ENCODE measurements at places on chromosomes 1 and 21. TPM values are rescaled to one million over a fixed set of nuclear protein-coding genes. Genes with fewer than 3 reads are reported as not detected.

SPRR2G gene
- not detected for total RNA-seq

GRCh38 chr1:228405979-228406228 lies 731 bp downstream of the TRIM11 start:
- DNase-seq = no peak

- no peak for DNase-seq
Observed at GRCh38 chr1:184940694-184941409, 33.5 kb downstream of the NIBAN1 start.

DNA sequence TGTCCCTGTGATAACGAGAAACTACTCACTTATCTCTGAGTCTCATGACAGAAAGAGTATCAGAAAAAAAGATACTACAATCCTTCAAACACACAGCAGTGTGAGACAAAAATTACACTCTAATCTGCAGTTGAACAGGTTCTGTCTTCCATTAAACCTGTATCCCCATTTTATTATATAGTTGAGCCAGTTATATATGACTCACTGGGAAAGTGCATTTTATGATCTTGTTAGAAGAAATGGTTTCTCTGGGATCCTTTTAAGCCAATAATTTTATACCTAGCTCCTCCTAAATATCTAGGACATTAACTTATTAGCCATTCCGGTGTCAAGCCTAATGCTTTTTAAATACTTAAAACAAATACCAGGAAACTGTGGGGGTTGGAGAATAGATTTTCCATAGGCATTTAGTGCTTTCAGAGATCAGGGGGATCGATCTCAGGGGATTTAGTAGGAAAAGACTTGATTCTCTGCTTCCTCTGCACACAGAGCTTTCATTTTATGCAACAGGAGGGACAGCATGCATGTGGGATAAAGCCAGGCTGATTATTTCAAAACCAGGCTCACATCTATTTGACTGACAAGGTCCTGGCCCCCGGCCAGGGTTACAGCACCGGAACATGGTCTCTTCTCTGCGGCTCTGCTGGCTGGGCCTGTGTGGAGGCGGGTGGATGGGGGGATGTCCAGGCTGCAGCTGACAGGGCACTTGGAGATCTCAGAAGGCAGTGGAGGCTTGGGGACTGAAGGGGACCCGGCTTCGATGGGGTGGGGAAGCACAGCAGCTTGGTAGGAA lies 310.6 kb downstream of the DISC1 start:
- no peak for DNase-seq

LAD1 gene
- total RNA-seq = 0.06 TPM

GBP6 gene
- 0.11 TPM for total RNA-seq

DNA sequence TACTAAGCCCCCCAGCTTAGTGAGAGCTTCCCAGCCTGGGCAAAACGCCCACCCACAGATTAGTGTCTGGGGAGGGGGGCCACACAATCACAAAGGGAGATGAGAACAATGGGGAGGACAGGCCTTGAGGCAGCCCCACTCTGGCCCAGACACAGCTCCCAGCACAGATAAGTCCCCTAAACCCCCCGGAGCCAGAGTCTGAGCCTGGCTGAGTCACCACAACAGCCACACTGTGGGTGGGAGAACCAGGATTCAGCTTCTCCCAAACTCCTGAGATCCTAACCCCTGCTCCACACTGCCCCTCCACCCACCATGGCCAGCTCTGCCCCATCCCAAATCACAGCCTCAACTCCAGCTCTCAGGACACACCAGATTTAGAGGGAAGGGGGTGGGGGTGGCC lies 4.2 kb downstream of the NECTIN4 start:
- peak; percentile 67 for DNase-seq

GRCh38 chr1:216005916-216006315 lies 417.3 kb downstream of the USH2A start:
- DNase-seq = peak; percentile 14

MARK1 gene
- total RNA-seq = 6.6 TPM

DNA sequence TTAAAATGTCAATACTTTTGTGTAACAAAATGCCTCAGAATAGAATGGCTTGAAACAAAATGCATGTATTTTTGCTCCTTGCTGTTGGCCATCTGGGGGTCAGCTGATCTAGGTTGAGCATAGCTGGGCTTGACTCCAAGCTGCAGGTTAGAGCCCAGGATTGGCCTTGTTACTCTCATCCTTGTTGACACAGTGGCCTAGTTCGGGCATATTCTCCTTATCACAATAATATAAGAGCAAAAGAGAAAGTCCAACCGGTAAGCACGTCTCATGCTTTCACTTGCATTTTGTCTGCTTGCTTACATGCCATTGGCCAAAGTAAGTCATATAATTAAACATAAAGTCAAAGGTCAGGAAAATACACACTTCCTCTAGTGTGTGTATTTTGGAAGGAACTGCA lies 456.2 kb downstream of the KCNT2 start:
- no peak for DNase-seq

FCRL2 gene
- not detected for total RNA-seq

DNA sequence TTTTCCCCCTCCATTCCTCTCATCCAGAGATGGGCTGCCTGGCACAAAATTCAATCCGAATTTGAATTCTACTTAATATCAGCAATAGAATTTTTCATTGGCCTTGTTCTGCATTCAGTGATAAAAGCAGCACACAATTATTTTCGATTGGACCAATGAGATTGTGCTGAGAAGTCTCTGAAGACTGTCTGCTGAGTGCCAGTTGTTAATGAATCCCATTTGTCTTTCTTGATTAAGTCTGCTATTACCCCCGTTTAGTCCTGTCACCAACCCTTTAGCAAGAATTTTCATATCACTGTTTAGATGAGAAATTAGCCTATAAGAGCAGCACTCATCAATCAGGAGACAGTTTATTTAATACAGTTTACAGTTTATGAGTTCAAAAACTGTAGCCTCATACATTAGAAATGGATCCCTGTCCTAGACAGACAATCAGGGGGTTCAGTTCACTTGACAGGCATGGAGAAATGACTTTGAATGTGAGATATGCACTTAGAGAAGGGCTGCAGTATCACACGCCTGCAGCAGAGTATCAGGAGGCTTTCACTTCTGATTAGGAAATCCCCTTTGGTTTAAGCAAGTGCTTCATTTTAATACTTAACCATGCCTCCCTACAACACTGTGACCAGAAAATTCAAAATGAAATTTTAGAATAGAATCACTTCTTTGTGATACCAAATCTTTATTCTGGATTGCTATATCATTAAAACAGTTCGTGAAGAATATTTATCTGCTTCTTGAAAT lies 304.7 kb upstream of the PTBP2 start:
- peak; percentile 26 for DNase-seq

TCHHL1 gene
- not detected for total RNA-seq

F11R gene
- total RNA-seq = 18.5 TPM

GRCh38 chr21:31008355-31008754 lies 29.9 kb downstream of the KRTAP19-8 start:
- peak; percentile 37 for DNase-seq

DNA sequence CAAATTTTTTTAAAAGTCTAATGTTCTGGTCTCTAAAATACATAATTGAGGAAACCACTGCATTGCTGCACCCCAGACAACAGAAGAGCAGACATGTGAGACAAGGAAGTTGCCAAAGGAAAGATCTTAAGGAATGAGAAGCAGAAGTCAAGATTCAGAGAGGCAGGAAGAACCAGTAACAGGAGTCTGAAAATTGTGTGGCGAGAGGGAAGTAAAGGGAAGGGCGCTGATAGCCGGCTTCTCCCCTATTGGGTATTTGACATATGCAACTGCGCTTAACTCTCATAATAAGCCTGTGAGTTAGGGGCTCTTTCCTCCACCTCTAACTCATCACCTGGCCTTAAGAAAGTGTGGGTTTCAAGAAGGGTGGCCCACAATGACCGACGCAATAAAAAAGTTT lies 21.9 kb upstream of the KIF14 start:
- no peak for DNase-seq

DNA sequence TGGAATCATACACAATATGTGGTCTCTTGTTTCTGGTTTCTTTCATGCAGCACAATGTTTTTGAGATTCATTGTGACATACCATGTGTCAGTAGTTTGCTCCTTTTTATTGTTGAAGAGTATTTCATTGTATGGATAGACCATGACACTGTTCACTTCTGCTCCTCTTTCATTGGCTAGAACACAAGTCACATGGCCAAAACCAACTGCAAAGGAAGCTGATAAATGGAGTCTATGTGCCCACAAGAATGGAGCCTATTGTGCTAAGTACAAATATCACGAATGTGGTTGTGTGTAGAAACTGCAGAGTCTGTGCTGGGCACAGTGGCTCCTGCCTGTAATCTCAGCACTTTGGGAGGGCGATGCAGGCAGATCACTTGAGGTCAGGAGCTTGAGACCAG lies 28.6 kb upstream of the FNBP1L start:
- no peak for DNase-seq

DNA sequence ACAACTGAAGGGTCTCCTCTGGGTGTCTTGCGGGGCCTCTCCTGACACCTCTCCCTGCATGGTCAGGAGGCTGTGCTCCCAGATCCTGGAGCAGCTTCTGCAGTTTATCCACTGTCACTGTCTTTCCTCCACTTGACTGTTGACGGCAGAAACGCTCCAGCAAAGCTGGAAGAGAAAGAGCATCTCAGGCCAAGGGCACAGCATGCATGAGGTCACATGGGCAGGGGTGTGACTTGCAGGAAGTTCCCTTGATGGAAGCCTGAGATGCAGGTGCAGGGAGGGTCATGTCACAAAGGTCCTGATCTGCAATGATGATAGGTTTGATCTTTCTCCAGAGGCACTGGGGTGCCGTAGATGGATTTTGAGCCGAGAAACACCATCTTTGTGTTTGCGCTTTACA lies 23.3 kb downstream of the SLC44A3 start:
- DNase-seq = no peak

- no peak for DNase-seq
Observed at GRCh38 chr1:48229317-48229716, 6.8 kb downstream of the SLC5A9 start.

GRCh38 chr1:86583593-86583992 lies 36.7 kb downstream of the CLCA4 start:
- no peak for DNase-seq

UCK2 gene
- total RNA-seq = 95.0 TPM

TMEM269 gene
- not detected for total RNA-seq

- DNase-seq = peak; percentile 43
Observed at GRCh38 chr1:30758785-30759380, 1.3 kb upstream of the LAPTM5 start.

HSD3B1 gene
- not detected for total RNA-seq

S100A1 gene
- total RNA-seq = not detected

GRCh38 chr1:59436637-59437036 lies 139.7 kb downstream of the FGGY start:
- DNase-seq = no peak

DNA sequence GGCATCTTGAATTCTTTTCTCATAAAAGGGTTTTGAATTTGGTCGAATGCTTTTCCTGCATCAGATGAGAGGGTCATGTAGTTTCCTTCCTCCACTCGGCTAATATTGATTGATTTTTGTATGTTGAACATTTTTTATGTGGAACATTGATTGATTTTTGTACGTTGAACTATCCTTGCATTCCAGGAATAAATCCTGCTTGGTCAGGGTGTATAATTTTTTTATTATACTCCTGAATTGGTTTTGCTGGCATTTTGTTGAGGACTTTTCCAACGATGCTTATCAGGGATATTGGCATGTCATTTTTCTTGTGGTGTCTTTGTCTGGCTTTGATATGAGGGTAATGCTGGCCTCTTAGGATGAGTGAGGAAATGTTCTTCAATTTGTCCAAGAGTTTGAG lies 8.5 kb downstream of the TMEM240 start:
- no peak for DNase-seq

DNA sequence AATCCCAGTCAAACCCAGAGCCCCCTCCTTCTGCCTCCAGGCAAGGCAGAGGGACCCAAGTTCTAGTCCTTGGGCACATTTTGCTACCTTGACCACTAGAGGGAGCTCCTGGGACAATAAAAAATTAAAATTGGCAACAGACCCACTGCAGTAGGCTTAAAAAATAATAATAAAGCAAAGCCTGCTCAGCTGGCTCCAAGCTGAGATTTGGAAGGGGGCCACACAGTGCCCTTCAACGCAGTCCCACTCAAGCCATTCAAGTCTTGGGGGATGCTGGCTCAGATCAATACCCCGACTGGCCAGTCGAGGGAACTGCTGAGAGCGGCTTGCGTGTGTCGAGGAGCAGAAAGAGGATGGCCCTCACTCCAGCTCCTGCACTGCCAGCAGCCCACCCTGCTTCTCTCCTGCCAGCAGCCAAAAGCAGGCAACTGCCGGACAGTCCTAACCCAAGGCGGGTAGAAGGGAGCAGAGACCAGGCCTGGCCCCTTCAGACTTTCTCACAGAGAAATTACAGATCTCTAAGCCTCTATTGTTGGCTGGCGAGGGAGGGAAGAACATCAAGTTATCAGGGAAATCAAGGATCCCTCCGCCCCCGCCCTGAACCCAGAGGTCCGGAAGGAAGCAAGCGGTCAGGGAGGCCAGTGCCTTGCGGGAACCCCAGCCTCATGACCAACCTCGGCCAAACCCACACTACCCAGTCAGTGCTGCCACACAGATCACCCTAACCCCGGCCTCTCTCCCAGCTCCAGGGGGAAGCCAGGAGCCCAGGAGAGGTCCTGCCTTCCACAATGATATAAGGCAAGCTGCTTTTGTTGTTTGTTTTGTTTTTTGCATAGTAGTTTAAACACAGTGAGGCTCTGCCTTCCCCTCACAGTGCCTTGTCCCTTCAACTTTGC lies 4.9 kb upstream of the ALDH4A1 start:
- DNase-seq = peak; percentile 55

- no peak for DNase-seq
Observed at GRCh38 chr1:186286615-186287315, 88.3 kb downstream of the TPR start.

DNA sequence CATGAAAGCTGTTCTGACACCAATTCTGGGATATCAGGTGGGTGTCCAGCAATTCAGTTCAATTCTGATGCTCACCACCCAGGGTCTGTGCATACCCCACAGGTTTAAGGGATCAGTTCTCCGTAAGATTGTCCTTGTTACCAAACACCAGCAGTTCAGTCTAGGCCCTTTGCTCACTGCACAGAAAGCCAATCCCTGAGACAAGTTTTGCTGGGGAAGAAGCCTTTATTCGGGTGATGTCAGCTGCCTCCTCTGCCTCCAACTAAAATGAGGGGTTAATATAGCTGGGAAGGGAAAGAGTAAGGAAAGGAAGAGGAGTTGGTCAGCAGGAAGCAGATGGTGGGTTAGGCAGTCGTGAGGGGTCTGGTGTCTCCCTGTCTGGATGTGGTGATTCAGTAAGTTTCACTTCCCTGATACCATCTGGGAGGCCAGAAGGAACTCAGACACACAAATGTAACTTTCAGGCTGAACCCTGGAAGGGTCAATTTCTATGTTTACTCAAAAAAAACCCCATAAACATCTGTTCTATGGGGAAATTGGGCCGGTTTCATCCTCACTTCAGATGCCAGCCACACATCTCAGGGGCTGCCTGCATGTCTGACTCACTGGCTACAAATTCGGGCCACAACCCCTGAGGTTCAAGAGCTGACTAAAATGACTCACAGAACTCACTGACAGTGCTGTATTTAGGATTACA lies 83.3 kb upstream of the PGBD5 start:
- peak; percentile 85 for DNase-seq

DNA sequence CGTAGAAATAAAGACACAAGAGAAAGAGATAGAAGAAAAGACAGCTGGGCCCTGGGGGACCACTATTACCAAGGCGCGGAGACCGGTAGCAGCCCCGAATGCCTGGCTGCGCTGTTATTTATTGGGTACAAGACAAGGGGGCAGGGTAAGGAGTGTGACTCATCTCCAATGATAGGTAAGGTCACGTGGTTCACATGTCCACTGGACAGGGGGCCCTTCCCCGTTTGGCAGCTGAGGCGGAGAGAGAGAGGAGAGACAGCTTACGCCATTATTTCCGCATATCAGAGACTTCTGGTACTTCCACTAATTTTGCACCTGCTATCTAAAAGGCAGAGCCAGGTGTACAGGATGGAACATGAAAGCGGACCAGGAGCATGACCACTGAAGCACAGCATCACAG lies 4.1 kb upstream of the TPRG1L start:
- DNase-seq = no peak

- no peak for DNase-seq
Observed at GRCh38 chr1:30729901-30730300, 6.5 kb upstream of the MATN1 start.
